ENCODE measurements at places on chromosomes 2 and 18.

DNA sequence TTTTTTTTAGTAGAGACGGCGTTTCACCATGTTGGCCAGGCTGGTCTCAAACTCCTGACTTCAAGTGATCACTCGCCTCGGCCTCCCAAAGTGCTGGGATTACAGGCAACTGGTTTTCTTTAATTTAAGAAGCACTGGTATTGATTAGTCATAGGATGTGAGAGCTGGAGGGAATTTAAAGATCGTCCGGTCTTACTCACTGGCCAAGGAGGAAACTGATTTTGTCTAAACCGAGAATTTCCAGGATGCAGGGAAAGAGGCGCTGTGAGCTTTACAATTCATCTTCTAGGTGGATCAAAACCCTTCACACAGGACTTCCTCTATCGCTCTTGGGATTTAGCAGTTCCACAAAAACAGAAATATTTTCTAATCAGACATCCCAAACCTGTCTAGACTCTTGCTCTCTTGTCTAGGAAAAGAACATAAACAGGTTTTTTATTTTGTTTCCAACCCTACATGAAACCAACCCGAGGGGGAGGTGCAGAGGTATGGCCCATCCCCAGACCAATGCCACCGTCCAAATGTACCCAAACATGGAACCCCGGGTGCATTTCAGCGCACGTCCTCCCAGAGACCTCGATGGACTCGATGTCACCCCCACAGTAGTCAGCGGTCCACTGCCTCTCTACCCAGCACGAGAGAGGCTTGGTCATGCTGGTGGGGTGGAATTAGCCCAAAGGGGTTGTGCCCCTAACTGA lies 12.5 kb upstream of the TUBB6 start:
- DNase-seq = no peak

DNA sequence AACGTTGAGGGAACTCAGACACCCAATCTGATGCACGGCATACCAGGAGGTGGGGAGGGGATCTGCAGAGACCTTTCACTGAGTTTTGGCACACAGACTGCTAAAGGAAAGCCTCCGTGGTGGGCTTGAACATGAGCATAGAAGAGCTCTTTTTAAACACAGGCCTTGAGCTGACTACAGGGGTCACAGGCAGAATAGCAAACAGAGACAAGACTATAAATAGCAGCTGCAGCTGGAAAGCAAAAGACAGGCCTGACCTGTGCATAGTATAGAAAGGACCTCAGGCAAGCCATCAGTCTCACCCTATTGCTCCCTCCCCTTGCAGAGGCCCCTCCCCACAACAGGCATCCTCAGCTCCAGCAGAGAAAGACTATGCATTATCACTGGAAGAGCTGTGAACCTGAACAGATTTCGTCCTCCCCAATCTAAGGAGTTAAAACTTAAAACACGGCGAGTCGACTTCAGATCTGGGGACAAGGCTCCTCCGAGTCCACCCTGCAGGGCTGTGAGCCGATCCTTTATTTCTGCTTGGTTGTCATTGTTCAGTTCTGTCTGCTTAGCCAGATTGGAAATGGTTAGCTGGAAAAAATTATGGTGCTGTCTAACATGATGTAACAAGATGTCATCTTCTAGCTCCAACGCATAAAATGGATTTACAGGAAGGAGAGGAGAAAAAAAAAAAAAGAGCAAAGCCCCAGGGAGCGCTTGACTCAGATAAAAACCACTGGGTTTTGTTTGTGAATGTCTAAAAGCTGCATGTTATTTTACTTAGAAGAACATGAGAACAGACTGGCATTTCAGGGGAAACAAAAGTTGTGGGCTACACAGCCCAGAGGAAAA lies 25.2 kb upstream of the LCLAT1 start:
- peak; percentile 88 for DNase-seq

- DNase-seq = peak; percentile 28
These were observed 1029.9 kb upstream of the PIK3C3 start for GRCh38 chr18:40925071-40925541.

- DNase-seq = no peak
These were observed 4.5 kb downstream of the GPR39 start for GRCh38 chr2:132420816-132421805.

- DNase-seq = no peak
These were observed 114.8 kb downstream of the PLB1 start for GRCh38 chr2:28610583-28611201.

- no peak for DNase-seq
These were observed 154.2 kb upstream of the PGAP1 start for GRCh38 chr2:197080578-197081216.

DNA sequence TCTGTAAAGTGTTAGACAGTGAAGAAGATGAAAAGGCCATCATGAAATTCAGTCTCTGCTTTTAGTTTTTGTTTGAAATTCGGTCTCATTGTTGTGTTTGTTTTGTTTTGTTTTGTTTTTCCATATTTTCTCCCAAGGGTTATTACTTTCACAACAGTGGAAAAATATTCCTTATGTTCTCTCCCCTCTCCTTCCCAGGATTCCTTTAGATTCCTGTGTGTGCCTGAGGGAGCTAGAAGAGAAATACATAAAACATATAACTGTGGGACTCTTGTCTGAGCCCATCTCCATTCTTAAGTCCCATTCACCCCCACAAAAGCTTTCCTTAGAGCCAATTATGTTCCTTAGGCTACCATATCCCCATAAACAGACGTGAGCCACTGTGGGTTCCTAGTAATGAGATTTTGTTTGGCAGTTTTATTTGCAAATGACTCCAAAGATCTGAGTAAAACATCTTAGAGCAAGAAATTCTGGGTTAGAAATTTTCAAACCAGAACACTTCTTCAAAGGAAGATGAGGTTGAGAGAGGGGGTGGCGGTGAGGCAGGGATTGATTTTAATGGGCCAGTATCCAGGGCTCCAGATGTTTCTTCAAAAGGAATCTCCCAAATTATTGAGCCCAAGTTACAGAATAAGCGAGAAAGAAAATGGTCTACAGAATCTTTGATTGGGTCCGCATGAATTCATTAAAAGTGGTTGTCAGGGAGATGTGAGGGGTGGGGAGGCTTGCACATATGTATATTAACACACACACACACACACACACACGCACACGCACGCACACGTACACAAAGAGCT lies 157.8 kb upstream of the TNP1 start:
- DNase-seq = no peak

DNA sequence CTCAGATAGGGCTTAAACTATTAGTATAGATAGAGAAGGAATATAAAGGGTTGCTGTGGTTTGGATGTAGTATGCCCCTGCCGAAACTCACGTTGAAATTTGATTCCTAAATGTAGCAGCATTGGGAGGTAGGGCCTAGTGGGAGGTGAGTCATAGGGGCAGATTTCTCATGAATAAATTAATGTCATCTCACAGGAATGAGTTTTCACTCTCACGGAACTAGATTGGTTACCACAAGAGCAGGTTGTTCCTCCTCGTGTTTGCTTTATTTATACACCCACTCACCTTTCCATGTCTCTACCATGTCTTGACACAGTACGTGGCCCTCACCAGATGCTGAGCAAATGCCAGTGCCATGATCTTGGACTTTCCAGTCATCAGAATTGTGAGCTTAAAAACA lies 218.2 kb downstream of the RBM43 start:
- DNase-seq = no peak

GRCh38 chr2:16661936-16662839 lies 3.4 kb downstream of the CYRIA start:
- DNase-seq = no peak

GRCh38 chr2:166454006-166454595 lies 39.9 kb downstream of the SCN7A start:
- no peak for DNase-seq

GRCh38 chr2:72914589-72915319 lies 2.6 kb upstream of the EMX1 start:
- DNase-seq = peak; percentile 41

All from SK-N-SH (cell line).